ENCODE measurements at places on chromosomes 2 and 18.
A peak's percentile ranks its signal among the peaks of the same experiment; 100 is the strongest.

DNA sequence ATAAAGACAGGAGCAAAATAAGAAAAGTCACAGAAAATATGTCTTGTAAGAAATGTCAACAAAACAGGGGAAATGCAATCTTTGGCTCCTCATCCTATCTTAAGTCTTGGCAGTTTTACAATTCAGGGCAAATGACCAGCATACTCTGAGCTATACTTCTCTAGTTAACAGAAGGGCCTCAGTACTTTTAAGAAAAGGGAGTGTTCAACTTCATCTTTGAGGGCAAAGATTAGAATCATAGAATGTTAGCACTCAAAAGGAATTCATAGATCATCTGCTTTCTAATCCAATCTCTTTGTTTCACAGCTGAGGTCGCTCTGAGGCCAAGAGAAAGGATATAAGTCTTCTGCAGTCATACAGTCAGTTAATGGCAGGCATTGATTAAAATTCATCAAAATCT, 174.0 kb upstream of the NT5C1B start:
- DNase-seq: no peak

- DNase-seq: peak; percentile 80
Measured at GRCh38 chr2:235050980-235051351, 99.1 kb downstream of the SH3BP4 start.

- DNase-seq: no peak
Measured at GRCh38 chr2:127799926-127800325, 11.0 kb downstream of the WDR33 start.

GRCh38 chr2:182115258-182115657, 129.6 kb downstream of the PPP1R1C start:
- DNase-seq: no peak

DNA sequence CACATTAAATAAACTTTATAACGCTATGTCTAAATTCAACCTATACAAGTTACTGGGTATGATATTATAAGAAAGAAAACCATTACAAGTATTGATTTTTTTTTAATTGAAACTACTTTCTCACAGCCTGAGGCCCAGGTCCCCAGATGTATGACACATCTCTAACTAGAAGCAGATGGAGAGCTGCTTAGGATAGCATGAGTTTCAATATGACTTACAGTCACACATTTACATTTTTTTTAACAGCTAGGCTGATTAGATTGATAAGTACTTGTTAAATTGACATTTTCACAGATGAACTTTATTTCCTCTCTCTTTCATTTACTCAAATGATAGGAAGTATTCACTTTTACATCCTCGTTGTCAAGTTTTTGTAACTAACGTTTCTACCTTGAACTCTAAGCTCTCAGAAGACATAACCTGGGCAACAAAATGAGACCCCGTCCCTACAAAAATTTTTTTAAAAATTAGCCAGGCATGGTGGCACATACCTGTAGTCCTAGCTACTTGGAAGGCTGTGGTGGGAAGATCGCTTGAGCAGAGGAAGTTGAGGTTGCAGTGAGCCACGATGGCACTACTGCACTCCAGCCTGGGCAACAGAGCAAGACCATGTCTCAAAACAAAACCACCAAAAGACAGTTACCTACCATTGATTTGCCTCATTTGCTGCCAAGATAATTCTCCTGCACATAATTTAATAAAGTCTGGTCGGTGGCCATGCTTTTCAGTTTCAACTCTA, 52.4 kb downstream of the STK39 start:
- no peak for DNase-seq

All from coronary artery (tissue), 2 donors.